Naive thymus-derived CD8-positive, alpha-beta T cell (primary cell): ENCODE measurements at places on chromosomes 4 and X. TPM values are rescaled to one million over a fixed set of nuclear protein-coding genes. Genes with fewer than 3 reads are reported as not detected.
A peak's percentile ranks its signal among the peaks of the same experiment; 100 is the strongest.

DNA sequence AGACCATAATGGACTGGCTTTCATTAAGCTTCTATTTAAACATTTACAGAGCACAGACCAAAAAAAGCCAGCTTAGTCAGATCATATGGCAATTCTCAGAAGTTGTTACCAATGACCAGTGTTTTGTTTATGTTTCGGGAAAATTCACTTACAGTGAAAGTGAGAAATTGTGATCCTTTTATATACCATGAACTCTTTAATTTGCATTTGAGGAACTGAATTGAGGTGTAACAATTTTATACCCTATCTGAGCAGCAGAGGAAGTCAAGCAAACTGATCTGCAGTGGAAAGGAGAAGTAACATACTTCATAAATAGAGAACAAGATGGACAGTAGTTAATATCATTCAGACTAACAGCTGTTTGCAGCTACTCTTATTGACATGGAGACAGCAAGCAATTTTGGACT is 97.1 kb downstream of the TMA16 start:
- DNase-seq: no peak

DNA sequence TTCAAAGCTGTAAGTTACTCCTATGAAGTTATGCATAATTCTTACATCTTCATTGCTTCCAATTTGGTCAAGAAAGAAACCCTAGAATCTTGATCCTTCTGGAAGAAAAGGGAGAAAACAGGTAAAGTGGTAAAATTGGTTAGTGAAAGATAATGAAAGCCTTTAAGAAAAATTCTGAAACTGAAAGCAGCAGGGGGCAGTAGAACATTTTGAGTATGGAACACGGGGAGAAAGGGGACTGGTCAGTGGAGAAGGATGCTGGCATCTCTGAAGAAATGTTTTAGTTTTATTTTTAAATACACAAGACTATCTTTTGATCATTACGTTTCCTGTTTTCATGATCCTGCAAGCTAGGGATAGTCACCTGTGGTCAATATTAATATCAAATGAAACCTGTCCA is 54.3 kb downstream of the SLIT2 start:
- no peak for DNase-seq

DNA sequence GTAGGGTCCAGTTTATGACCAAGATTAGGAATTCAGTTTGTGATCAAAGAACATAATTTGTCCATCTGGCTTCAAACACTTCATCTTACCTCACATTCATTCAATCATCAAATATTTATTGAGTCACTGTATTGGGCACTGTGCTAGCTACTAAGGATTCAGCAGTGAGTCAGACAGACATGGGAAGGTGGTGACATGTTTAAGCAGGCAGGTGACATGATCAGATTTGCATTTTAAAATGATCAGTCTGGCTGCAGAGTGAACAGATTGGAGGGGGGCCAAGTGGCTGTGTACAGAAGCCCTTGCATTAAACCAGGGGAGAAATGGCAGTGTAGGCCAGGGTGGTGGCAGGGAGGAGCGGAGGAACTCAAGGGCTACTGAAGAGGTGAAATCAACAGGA is 25.1 kb upstream of the APLN start:
- no peak for DNase-seq

DNA sequence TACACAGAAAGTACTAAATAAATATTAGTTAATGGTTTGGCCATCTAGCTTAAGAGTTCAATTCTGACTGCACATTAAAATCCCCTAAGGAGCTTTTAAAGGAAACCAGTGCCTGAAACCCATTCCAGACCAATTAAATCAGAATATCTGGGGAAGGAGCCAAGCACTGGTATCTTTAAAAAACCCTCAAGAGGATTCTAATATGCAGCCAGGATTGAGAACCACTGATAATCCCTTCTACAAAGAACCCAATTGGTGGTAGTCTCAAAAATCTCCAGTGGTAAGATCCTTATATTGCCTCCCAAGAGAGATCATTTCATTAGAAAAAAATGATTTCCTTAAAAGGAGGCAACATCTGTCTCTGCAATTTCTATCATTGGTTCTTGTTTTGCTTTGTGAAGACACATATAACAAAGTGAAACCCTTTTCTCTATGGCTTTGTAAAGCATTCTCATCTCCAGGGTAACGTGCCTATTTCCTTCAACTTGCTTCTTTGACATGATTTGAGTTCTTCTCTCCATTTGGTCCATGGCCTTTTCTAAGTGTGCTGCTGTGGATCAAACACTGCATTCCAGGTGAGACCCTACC is 3.5 kb downstream of the GPR34 start:
- DNase-seq: no peak

DNA sequence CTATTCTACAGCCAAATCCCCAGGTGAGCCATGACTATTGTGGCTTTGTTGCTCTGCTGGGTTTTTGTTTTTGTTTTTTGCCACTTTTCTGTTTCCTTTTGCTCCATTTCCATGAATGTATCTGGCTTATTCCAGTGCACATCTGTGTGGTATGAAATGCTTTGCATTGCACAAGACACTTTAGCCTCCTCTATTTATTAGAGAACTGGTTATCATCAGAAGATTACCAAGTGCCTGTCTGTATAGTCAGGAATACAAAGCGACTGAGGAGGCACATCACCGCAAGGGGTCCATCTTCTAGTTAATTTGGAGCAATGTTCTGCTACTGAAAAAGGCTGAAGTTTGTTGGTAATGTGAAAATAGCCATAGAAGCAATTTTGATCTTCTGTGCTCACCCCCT is 120.8 kb downstream of the DCLK2 start:
- DNase-seq: no peak

Gene FRMPD3
- 0.13 TPM for total RNA-seq

Gene GYPB
- total RNA-seq: not detected

Gene SSX4B
- not detected for total RNA-seq

Gene HSD17B10
- total RNA-seq: 35.3 TPM

DNA sequence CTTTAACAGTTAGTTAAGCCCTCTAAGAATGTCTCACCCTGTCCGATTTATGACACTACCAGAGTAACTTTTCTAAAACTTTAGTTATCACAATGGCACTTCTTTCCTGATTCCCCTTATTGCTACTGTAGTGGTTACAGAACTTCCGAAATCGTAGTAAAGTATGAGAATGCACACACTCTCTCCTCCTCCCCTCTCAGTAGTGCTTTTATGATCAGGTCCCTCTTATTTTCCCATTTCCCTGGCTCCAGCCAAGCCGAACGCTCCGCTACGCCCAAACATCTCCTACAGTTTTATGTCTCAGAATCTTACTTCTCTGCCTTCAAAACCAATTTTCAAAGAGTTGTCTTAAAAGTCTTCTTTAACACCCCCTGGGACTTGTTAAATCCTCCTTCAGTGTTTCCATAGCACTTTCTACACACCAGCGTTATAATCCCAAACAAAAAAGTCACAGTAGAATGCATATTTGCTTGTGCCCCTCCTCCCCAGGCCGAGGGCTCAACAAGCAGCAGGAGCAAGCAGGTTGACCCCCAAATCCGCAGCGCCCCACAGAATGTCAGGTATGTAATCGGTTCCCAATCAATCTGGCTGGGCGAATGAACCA is 671 bp downstream of the HPF1 start:
- DNase-seq: peak; percentile 8

GRCh38 chr4:129603241-129603931 is 507.4 kb downstream of the C4orf33 start:
- no peak for DNase-seq

DNA sequence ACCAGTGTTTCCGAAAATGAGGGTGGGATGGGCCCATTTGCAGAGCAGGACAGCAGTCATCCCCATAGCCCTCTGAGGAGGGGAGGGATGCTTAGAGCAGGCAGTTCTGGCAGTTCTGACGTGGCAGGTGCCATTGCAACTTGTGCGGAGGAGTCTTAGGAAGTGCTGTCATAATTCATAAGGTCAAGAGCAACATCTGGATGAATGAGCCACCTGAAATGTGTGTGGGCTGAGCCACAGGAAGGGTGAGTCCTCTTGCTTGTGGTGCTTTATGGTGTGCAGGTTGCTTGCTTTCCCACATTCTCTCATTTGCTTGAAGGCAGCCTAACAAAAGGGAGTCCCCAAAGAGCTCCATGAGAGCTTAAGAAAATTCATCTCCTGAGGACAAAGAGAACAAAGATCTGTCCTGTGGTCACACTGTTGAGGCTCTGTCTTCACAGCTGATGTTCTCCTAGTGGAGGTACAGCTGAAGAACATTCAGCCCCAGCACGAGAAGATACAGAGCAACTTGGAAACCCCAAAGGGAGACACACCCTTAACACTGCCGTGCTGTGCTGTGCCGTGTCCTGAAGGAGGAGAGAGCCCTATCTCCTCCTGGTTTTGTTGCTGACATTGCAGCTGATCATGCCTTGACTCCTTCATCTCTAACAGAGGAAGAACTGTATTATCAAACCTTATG is 60.3 kb downstream of the DLG3 start:
- DNase-seq: no peak

- DNase-seq: no peak
Measured at GRCh38 chrX:16138108-16138427, 14.7 kb downstream of the GRPR start.

DNA sequence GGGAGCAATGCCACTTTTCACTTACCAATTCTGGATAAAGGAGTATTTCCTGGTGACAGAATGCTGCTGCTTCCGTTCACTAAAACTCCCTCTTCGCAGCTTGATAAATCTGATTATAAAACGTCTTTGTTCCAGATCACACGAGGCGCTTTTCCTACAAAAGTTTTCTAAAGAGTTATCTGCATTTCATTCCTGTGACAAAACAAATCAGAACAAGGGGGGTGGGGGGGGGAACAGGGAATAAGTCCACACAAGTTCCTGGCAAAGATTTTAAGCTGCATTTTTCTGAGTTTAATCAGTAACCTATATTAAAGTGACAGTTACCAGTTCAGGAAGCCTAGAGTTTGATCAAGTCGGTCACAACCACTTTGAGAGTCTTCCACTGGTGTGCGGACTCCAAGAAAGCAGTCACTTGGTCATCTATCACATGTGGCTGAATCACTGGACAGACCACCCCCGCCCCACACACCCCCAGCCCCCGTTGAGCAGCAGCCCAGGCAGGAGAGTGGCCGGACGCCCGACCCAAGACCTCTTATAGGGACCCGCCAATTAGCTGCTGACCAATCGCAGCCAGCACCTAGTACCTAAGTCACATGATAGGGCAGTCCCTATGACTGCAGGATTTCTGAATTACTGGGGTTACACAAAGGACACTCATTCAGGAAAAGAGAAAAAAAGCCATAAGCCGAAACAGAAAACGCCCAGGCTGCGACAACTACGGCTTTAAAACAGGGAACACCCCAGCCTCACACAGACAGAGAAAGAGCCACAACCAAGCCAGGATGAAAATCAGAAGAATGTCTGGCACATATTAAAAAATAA is 569.3 kb upstream of the DIPK2B start:
- no peak for DNase-seq

DNA sequence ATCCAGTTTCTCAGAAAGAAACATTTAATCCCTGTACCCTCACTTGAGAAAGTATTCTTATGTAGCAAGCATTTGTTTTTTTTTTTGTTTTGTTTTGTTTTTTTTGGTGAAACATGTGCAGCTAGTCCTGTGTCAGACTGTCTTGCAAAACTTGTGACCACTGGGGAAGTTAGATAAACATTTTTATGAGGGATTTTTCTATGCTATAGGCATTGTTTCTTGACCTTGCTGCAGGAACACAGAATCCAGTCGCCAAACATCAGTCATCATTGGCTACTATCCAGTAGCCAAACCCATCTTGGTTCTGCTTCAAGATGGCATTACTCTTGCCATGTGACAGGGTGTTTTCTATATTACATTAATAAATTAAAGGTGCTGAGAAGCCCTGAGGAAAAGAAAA is 7.7 kb upstream of the MAPK10 start:
- DNase-seq: no peak

DNA sequence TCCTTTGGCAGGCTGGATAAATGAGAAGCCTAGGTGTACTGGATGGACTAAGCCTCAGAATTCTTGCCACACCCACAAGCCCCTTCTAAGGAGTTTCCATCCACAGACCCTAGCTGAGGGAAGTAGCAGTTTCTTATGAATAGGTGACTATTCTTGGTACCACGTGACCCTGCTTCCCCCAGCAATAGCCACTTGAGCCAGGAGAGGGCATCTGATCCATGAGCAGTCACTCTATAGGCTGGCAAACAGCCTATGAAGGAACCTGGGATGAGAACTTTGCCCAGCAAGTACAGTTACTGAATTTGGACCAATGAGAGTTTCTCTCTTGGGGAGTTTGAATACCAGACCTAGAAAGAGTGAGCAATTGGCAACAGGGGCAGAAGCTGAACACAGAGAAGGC is 84.0 kb downstream of the RTL9 start:
- no peak for DNase-seq

GRCh38 chr4:108213723-108214122 is 45.0 kb upstream of the LEF1 start:
- DNase-seq: no peak

DNA sequence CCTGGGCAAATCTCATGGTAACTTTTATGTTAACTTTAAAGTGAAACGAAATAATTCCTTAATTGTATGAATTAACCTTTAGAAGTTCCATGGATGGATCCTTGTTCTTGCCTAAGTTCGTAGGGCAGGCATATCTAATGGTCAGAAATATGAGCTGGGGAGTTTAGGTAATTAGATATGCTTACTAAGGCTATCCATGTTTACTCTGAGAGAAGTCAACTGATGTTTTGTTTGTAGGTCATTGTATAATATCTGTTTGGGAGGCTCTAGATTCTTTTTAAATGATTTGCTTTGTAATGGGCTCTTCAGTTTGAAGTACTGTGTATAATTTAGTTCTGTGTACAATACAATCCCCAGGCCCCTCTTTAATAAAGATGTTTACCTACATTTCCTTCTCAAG is 117.0 kb downstream of the DCK start:
- no peak for DNase-seq

DNA sequence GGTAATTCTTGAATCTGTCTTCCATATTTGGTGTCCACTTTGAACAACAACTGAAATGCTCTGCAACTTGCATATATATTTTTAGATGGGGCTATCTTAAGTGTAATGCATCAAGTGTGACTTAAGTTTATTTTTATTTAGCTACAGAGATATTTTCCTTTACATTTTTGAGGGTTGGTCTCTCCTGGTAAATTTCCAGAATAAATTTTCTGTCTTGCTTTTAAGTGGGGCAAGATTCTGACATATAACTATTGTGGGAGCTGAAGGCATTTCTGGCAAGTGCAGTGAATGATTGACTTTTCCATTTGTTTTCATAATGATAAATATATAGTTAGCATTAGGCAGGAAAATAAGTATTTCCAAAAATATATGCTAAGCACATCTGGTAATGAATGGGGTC is 18.8 kb downstream of the UNC5C start:
- DNase-seq: no peak

GRCh38 chrX:40543661-40544328 is 37.0 kb upstream of the ATP6AP2 start:
- peak; percentile 48 for DNase-seq

DNA sequence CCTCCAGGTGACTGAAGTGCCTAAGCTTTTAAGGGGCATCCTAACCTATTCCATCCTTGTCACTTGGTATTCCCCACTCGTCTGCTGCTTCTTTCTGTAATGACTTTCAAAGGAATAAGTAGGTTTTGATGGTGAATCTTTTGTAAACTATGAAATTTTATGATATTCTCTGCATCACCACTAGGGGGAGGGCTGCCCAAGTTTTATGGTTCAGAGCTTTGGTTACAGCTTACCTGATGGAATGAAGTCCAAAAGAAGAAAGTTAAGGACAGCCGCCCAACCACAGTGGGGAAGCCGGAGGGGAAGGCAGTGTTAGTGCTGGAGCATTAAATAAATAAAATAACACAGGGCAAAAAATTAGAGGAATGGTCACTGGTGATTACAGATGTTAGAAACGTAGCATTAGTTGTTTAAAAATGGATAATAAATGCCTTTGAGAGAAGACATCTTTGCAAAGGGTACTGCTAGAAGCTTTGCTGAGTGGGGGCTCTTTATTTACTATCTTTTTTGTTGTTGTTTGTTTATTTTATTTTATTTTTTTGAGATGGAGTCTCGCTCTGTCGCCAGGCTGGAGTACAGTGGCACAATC is 204.9 kb downstream of the GBA3 start:
- peak; percentile 1 for DNase-seq

Gene MID2
- total RNA-seq: 20.5 TPM
